ENCODE measurements at places on chromosomes 1 and 21. TPM values are rescaled to one million over a fixed set of nuclear protein-coding genes. Genes with fewer than 3 reads are reported as not detected.

Gene ZMYND12
- 0.57 TPM for polyA plus RNA-seq

Gene ELOVL1
- 105 TPM for polyA plus RNA-seq

Gene SELL
- polyA plus RNA-seq: 0.20 TPM

GRCh38 chr21:26107429-26107828 is 63.1 kb downstream of the APP start:
- no peak for DNase-seq

Gene PROK1
- not detected for polyA plus RNA-seq

DNA sequence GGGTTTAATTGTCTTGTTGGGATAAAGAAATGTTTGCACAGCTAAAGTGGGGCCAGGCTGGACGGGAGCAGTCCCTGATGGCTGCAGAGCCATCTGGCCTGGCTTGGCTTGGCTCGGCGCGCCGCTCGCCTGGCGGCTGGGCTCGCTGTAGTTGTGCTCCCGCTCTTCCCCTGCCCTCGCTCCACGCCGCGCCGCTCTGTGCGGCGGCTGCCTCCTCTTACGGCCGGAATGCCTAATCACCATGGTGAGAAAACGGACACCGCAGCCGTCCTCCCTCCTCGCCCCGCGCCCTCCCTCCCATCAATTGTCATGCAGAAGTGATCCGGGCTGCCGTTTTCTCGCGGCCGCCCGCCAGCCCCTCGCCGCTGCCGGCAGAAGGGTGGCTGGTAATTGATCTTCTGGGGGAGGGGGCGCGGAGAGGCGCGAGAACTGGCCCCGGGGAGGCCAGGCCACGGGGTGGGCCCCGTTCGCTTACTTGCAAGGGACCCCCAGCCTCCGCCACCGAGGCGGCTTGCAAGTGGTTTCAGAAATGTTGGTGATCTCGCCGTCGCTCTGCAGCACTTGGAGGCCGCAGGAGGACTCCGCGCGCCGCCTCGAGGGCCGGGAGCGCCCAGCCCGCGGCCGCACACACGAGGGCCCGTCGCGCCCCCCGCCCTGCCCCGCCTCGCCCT is 12.4 kb downstream of the RNF220 start:
- no peak for DNase-seq

Gene COL11A1
- 13.3 TPM for polyA plus RNA-seq

Gene GPR137B
- 7.4 TPM for polyA plus RNA-seq

DNA sequence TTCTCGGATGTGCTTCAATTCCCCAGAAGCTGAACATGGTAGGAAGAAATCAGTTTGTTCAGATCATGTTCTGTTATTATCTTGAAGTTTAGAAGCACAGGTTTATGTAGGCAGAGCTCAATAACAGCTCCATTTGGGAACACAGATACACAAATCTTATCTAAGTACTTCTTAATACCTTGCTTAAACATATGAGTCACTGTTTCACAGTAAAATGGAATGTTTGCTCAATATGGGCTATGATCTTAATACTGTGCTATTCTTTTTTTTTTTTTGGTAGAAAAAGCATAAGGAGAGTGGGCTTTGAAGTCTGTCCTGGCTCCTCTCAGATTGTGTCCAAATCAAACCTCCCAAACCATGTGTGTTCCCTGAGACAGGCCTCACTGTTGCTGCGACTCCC is 13.4 kb downstream of the PROK1 start:
- DNase-seq: peak; percentile 33

Gene FAM78B
- polyA plus RNA-seq: 0.12 TPM

DNA sequence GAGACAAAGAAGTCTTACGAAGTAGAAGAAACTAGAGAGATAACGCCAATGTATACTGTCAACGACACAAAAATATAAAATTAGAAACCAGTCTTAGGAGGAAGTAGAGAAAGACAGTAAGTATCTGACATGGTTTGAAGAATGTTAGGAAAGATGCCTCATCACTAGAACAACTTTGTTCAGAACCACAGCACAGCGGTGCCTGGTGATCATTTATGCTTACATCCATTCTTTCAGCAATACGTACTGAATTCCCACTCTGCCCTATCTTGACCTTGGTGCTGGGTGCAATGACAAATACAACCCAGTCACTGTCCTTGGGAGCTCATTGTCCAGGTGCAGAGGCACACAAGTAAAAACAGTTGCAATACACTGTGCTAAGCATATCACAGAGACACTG is 104.4 kb downstream of the TM2D1 start:
- no peak for DNase-seq

DNA sequence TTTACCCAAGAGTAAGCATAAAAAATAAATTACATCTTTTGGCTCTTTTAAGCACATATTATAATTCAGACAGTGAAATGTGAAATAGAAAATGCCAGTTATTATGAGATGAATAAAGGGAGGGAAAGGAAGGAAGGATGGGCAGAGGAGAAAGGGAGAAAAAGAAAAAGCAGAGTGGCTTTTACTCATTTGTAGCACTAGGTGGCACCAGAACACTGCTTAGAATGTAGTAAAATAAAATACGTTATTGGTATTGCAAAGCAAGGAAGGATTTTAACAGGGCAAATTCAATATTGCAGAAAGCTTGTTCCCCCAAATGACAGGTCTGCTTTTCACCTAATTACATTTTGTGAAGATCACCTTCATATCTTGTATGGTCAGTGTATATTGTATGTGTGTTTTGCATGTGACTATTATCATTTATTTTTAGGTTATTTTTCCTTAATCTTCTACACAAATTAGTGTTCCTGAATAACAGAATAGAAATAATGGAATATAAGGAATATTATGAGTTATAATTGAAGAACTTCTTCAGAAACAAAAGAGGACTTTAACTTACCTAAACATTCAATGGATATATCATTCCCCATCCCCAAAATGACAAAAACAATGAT is 9.1 kb upstream of the PCNX2 start:
- no peak for DNase-seq

DNA sequence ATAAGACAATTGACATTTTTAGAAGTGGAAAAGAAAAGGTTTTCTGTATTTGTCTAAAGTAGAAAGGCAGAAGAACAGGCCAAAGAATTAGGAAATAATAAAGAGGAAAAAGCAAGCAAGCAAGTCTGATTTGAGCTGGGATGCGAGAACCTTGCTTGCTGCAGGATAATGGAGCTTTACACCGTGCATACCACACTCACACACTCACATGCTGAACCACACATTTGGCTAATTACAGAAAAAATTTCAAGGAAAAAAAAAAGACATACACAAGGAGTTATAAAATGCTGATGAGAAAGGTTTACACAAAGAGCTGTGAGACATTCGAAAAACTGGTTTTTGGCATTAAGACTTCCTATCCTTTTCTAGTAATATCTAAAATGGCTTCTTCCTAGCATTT is 593.9 kb downstream of the KIF26B start:
- no peak for DNase-seq

Gene SPSB1
- 16.9 TPM for polyA plus RNA-seq

Gene UMODL1
- not detected for polyA plus RNA-seq

Gene TRIM58
- polyA plus RNA-seq: not detected

DNA sequence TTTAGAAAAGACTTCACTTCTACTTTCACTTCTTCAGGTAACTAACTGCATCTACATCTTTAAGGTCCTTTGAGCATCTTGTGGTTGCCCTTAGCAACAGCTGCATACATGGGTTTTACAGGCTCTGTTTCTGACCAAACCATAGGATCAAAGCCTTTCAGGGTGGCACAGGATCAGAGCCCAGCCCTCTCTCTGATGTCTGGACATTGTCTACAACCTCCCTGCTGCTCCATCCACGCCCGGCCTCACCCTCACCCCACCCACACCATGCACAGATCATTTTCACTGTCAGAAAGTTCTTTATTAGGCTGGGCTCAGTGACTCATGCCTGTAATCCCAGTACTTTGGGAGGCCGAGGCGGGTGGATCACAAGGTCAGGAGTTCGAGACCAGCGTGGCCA is 5.2 kb downstream of the NCF2 start:
- no peak for DNase-seq

DNA sequence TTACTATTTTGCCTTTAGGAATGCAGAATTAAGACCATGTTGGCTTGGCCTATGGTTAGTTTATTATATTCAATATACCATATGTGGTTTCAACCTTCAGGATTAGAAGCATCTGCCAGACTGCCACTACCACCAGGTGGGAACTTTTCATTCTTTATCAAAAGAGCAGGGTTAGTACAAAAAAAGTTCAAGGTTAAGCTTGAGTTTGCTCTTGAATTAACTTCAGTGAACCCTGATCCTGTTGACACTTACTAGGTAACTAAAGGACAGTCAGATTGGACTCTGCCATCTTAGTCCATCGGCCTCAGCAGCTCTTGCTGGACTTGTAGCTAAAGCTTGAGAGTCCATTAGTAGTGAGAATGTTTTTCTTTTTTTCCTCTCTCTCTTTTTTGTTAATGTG is 22.1 kb downstream of the CLIC4 start:
- DNase-seq: no peak

DNA sequence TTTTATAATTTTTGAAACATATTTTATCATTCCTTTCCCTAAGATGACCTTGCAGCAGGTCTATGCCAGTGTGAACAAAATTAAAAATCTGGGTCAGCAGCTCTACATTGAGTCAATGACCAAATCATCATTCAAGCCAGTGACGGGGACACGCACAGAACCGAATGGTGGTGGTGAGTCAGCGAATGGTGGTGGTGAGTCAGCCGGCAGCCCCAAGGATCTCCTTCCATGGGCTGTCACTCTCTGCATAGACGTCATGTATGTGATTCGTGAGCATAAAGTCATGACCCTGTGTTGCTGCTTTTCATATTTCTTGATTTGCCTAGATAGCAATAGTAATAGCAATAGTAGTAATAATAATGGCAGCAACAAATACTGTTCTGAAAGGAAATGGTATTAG is 26.3 kb downstream of the PER3 start:
- DNase-seq: peak; percentile 5

Gene MX2
- polyA plus RNA-seq: 0.05 TPM

DNA sequence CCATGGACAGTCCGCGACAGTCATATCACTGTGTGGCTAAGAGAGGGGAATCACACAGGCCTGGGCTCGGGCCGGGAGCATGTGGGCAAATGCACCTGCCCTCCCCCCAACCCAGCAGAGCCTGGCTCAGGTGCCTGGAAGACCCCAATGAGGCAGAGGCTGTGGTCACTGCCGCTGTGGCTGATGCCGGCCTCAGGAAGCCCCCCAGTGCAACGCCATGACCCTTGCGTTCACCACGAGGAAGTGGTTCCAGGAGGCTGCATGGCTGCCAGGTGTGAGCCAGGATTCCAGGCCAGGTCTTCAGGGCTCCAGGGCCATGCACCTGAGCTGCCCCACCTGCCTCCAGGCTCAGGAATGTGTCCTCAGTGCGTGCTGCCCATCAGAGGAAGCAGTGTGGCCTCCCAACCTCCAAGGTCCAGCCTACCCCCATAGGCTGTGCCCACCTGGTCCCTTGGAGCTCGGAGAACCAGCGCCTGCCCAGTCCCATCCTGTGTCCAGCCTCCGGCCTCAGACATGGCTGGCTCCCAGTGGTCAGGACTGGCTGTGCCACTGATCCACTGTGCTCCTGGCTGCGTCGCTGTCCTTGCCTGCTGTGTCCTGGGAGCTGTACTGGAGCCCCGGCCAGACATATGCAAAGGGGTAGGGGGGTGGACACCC is 8.0 kb downstream of the ARHGEF16 start:
- DNase-seq: no peak

- DNase-seq: no peak
Measured at GRCh38 chr1:53850082-53850673, 12.1 kb upstream of the NDC1 start.

Gene IL24
- polyA plus RNA-seq: not detected

DNA sequence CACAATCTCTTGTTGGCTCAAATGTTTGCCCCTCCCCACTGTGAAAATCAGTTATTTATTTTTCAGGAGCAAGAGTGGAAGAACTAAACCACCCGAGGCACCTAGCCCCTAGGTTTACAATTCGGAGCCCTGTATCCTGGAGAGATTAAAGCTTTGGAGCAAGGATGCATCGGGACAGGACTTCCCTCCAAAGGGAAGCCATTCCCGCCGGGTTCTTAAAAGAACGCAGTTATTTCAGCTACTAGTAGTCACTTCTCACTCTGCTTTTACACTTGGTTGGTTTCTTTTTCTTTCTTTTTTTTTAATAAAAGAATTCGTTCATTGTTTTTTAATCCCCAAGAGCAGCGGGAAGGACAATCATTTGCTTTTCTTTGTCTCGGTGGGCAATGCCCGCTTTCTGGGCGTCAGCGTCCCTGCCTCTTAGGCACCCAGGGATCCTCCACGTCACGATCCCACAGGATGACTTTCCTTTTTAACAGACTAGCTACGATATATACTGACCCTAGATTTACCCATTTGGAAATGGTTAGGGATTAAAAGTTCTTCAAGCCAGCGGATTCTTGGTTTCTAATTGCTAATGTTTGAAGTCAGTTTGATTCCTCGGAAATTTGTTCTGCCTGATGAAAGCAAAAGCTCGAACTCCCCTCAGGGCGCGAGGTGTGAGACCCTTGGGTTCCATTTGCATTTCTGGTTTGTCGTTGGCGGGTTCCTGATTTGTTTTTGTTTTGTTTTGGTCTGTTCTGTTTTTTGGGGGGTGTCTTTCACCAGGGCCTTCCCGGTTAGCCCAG is 9.0 kb downstream of the TBX15 start:
- DNase-seq: no peak

Gene HLCS
- 8.4 TPM for polyA plus RNA-seq

GRCh38 chr1:74481607-74482006 is 30.8 kb downstream of the LRRC53 start:
- no peak for DNase-seq

DNA sequence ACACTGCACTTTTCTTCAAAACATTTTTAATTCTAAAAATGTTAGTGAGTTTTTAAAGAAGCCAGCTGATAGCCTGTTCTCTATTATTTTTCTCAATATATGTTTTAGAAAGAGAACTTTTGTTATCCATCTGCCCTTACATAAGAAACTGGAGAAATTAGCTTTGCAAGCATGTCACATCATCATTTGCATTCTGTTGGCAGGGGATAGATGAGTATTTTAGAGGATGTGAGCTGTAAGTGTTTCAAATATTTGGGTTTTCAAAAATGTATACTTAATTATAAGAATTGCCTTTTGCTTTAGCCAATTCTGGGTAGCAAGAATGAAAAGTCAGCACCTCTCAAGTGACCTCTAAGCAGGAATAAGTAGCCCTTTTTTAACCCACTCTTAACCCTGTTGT is 7.4 kb downstream of the NFIA start:
- no peak for DNase-seq

Gene UFC1
- 153 TPM for polyA plus RNA-seq

- DNase-seq: no peak
Measured at GRCh38 chr21:32955311-32956060, 70.2 kb upstream of the OLIG2 start.

Gene NBPF6
- 0.18 TPM for polyA plus RNA-seq

DNA sequence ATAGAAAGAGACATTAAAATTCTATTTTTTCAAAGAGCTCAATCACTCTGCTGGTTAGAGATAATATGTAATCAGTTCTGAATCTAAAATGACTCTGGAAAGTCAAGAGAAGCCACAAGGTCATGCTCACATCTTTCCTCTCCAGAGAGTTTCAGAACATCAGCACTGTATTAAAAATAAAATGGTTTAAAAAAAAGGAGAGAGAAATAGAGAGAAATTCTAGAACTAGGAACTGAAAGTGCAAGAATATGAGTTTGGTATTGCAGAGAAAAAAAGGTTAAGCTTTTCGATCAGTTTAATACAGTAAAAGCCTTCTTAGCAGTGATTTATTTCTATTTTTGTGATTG is 44.0 kb upstream of the DIPK1A start:
- no peak for DNase-seq

All from A549 (cell line).